Effector CD4-positive, alpha-beta T cell (primary cell): ENCODE measurements at places on chromosomes 2 and 18.

DNA sequence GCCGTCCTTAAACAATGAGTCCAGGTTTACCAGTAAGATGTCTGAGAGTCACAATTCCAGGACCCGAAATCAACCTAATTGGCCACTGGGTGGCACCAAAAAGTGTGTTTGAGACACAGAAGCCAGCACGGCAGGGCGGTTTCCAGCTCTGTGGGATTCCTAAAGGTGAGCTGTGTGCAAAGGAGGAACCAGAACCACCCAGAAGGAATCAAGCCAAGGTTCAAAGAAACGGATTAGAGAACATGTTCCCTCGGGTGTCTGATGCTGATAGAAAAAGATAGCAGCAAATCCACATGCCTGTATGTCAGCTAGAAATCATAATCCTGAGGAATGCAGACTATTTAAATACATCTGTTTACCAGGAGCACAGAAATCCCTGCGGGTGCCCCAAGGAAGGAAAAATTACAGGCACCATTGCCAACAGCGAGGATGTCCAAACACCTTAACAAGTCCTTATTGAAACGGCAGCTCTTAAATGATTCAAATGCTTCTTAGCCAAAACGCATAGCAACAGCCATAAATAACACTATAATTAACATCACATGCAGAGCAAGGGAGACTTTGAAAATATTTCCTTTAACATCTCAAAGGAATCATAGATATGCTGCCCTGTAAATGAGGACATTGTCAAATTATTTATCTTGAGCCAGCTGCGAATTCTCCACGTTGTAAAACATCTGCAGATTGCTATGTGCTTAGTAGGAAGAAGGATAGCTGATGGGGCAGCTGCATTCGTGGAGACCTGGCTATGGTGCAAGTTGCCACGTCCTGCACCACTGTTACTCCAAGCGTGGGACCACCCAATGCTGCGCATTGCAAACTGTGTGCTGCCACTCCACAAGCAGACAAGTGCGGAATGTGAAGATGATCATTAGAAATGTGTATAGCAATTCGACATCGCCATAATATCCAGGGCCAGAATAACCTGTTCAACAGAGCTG lies 318.7 kb upstream of the NCKAP5 start:
- DNase-seq = peak; percentile 31

DNA sequence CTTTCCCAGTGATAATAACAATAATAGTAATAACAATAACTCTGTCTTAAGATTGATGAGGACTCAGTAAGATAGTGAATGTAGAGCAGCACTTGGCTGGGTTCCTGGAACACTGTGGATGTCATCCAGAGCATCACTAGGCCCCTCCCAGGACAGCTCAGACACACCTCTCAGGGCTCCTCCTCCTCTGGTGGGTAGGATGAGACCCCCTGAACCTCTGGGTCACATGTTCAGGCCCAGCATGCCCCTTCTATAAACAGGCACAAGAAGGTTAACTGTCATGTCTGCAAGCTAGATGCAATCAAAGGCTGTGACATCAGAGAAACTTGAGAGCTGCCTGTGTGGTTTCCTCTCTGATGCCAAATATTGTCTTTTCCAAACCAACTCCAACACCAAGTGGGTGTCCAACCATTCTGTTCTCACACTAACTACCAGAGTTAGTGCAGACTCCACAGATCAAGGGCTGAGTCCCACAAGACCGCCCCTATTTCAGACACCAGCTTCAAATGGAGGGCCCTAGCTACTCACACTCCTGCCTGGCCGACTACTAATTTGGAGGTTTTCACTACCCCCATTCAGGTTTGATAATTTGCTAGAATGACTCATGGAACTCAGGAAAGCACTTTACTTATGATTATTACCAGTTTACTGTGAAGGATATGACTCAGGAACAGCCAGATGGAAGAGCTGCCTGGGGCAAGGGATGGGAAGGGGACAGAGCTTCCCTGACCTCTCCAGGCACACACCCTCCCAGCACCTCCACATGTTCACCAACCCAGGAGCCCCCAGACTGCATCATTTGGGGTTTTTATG lies 46.4 kb upstream of the BZW1 start:
- DNase-seq = no peak

DNA sequence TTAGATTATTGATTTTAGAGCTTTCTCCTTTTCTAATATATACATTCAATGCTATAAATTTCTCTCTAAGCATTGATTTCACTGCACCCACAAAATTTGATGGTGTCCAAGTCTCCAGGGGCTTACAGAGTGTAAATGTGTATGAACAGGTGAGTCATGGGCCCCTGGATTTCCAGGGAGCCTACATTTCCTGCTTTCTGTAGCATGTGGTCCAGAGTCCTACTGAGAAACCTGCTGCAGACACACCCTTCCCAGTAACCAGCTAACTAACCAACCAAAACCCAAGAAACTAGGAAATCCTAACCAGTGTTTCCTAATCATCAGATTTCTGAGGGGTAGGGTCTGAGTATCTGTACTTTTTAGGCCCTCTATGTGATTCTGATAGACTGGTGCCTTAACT lies 39.5 kb upstream of the TANC1 start:
- no peak for DNase-seq

DNA sequence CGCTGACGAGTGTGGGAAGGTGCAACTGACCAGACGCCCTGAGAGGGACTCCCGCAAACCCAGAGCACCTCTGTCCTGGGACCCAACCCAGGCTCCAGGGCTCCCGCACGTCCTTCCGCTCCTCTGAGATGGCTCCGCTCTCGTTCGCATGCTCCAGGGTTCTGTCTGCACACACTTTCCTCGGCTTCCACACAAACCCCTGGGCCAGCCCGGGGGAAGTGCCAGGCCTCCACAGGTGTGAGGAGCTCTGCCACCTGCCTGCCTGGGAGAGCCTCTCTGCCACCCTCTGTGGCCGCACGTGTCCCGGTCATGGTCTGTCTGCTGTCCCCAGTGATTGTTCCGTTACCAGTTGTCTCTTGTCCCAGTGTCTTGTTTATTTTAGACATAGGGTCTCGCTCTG lies 222.9 kb downstream of the HDAC4 start:
- DNase-seq = no peak

- no peak for DNase-seq
Measured at GRCh38 chr2:120454654-120455385, 108.9 kb downstream of the INHBB start.

DNA sequence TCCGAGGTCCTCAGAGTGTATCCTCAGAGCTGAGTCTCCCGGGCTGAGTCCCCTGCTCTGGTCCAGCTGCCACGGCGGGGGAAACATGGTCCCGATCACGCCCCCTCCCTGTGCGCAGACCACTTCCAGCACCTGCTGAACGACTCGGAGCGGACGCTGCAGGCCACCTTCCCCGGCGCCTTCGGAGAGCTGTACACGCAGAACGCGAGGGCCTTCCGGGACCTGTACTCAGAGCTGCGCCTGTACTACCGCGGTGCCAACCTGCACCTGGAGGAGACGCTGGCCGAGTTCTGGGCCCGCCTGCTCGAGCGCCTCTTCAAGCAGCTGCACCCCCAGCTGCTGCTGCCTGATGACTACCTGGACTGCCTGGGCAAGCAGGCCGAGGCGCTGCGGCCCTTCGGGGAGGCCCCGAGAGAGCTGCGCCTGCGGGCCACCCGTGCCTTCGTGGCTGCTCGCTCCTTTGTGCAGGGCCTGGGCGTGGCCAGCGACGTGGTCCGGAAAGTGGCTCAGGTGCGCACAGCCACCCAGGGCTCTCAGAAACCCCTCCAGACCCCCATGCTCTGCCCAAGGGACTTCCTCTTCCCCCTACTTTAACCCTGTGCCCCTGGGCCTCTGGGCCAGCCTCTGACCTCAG lies 26.7 kb downstream of the GPC1 start:
- peak; percentile 1 for DNase-seq

DNA sequence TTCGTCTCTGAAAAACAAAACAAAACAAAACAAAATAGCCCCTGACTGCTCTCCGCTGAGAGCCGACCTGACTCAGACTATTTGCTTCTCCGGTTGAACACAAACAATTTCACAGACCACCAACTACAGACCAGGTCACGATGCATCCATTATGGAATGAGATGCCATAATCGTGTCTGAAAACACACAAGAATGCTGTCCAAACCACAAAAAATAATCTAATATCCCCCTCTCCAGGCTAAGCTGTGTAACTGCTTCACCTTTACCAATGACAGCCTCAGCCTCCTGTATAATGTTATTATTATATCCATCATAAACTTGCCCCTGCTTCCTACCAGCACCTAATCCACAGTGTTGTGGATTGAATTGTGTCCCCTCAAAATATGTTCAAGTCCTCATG lies 114.7 kb downstream of the DNAH6 start:
- no peak for DNase-seq

- DNase-seq = no peak
Measured at GRCh38 chr18:23189099-23189498, 53.8 kb downstream of the CABLES1 start.

- no peak for DNase-seq
Measured at GRCh38 chr2:78011251-78011650, 489.1 kb upstream of the LRRTM4 start.
